ENCODE measurements at places on chromosomes 6 and 20.

GRCh38 chr20:58117944-58118343 is 110.5 kb downstream of the ANKRD60 start:
- DNase-seq: no peak

- no peak for DNase-seq
Observed at GRCh38 chr6:85068221-85068620, 303.8 kb upstream of the TBX18 start.

DNA sequence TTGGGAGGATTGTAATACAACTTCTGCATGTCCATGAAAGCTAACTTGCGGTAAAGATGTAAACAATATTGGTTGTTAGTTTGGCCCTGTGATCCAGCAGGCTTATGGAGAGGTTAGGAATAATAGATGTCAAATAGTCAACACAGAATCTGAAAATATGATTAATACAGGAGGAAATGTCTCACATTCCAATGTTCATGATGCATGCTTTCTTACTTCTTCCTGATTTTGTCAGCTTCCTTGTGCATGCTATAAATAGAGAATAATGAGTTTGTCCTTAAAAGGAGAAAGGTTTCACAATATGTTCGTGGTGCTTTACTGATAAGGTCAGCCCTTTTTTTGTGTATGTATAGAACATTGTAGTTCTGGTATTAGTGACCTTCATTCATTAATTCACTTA is 136.7 kb downstream of the MMUT start:
- no peak for DNase-seq

- peak; percentile 74 for DNase-seq
Observed at GRCh38 chr6:87407561-87407900, 241 bp upstream of the CFAP206 start.

GRCh38 chr6:95923518-95923917 is 92.3 kb upstream of the FUT9 start:
- DNase-seq: no peak

GRCh38 chr6:150634176-150634963 is 34.7 kb downstream of the PLEKHG1 start:
- DNase-seq: no peak

GRCh38 chr6:170026751-170027646 is 263.9 kb downstream of the DLL1 start:
- no peak for DNase-seq

- no peak for DNase-seq
Observed at GRCh38 chr6:163490826-163491577, 76.5 kb downstream of the QKI start.

DNA sequence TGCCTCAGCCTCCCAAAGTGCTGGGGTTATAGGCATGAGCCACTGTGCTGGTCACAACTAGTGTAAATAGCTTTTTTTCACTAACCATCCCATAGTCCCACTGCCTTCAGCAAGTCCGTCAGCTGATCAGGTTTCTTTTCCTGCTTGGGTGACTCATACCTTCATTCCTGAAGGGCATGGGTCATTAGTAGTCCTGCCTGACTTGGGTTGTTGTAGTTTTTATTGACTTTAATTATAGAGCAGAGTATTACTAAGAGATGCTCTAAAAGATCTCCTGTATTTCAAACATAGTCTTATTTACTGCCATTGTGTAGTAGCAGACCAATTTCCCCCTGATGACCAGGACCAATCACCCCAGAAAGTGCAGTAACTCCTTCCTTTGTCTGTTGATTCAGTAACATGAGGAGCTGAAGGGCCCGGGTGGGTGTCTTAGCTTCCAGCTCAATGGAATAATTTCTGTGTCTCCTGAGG is 25.8 kb downstream of the HLA-C start:
- no peak for DNase-seq

- no peak for DNase-seq
Observed at GRCh38 chr6:46935687-46936086, 13.9 kb upstream of the ADGRF5 start.

- DNase-seq: no peak
Observed at GRCh38 chr20:5146099-5146668, 19.4 kb downstream of the CDS2 start.

DNA sequence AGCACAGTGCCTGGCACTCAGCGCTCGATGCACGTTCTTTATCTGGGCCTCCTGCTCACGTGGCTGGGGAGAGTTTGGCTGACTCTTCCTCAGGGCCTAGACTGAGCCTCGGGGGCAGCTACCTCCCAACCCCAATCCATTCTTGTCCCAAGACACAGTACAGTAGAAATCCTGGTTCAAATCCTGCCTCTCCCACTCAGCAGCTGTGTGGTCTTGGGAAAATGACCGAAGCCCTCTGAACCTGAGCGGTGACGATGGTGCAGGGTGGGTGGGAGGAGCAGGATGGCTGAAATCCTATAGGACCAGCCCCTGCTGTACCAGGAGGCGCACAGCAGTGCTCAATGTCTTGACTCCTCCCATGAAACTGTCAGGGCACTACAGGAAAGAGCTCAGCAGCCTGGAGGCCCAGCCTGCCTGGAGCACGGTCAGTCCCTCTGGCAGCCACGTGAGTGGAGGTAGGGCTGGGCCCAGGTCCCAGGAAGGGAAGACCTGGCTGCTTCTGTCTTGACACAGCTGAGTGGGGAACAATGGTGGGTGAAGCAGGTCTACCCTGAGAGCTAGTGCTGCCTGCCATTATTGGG is 31.5 kb downstream of the PDRG1 start:
- DNase-seq: no peak

- DNase-seq: peak; percentile 22
Observed at GRCh38 chr6:140921366-140922226, 1211.1 kb upstream of the GJE1 start.

DNA sequence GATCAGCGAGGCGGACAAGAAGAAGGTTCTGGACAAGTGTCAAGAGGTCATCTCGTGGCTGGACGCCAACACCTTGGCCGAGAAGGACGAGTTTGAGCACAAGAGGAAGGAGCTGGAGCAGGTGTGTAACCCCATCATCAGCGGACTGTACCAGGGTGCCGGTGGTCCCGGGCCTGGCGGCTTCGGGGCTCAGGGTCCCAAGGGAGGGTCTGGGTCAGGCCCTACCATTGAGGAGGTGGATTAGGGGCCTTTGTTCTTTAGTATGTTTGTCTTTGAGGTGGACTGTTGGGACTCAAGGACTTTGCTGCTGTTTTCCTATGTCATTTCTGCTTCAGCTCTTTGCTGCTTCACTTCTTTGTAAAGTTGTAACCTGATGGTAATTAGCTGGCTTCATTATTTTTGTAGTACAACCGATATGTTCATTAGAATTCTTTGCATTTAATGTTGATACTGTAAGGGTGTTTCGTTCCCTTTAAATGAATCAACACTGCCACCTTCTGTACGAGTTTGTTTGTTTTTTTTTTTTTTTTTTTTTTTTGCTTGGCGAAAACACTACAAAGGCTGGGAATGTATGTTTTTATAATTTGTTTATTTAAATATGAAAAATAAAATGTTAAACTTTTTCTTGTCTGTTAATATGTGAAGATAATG is 2.2 kb downstream of the HSPA1B start:
- peak; percentile 42 for DNase-seq

- peak; percentile 40 for DNase-seq
Observed at GRCh38 chr6:91299544-91300491, 712.9 kb upstream of the MAP3K7 start.

DNA sequence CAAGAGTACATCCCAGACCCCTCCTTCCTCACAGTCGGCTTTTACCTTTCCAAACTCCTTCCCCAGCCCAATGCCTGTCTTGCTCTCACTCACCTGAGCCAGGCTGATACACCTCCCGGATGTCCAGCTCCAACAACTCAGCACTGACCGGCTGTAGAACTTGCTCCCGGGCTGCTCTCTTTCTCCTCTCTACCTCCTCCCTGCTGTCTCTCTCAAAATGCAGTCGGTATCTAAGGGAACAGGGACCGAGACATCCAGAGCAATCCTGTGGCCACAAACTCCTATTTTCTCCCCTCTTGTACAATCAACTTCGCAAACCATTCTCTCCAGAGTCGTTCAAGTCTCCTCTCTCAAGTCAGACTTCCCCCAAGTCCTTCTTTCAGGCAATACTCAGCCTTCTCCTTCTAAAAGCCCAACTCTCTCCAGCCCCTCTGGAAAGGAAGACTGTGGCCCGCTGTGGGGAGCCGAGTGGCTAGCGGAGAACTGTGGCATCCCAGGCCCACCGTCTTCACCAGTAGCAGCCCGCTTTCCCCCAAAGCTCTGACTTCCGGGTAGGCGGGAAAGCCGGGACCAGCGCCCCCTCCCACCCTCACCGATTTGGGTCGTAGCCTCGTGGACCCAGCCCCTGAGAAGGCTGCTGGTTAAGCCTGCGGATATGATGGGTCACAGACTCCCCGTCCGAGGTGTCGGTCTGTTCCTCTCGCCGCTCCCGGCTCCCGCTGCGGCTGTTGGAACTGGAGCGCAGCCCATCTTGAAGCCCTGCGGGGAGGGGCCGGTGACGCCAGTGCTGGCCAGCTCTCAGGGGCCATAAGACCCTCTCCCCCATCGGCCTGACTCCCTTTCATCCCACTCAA is 1.1 kb downstream of the GNL1 start:
- peak; percentile 14 for DNase-seq

DNA sequence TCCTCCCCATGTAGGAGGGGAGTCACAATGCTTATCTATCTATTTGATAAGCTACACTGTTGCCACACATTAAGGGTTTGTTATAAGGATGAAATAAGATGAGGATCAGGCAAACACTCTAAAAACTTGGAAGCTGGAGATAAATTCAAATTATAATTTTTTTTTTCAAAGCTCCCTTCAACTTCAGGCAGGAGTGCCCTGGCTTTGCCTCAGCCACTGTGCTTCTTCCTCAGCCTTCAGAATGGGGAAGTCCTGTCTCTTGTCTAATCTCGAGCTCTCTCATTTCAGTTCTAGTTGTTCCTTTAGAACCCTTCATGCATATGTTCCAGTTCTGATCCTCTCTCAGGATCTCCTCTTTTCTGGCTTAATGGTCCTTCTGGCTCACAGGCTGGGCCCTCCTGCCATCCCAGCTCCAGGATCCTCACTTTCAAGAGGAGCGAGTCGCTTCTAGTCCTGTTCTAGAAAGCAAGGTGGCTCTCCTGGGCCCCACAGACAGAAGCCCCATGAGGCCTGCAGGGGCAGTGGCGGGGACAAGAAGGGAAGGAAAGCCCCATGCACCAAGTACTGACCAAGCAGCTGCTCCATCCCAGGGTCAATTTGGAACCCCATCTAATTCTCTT is 164.3 kb downstream of the VEGFA start:
- DNase-seq: no peak

GRCh38 chr20:44019638-44020335 is 105.1 kb downstream of the TOX2 start:
- DNase-seq: no peak
